NCI-H1092 treated with DMSO at 0.1 percent for 48 hours (cell line): ENCODE measurements at places on chromosomes 12 and 14.

GRCh38 chr12:108727868-108728735, 3.2 kb downstream of the CORO1C start:
- DNase-seq, result no peak

DNA sequence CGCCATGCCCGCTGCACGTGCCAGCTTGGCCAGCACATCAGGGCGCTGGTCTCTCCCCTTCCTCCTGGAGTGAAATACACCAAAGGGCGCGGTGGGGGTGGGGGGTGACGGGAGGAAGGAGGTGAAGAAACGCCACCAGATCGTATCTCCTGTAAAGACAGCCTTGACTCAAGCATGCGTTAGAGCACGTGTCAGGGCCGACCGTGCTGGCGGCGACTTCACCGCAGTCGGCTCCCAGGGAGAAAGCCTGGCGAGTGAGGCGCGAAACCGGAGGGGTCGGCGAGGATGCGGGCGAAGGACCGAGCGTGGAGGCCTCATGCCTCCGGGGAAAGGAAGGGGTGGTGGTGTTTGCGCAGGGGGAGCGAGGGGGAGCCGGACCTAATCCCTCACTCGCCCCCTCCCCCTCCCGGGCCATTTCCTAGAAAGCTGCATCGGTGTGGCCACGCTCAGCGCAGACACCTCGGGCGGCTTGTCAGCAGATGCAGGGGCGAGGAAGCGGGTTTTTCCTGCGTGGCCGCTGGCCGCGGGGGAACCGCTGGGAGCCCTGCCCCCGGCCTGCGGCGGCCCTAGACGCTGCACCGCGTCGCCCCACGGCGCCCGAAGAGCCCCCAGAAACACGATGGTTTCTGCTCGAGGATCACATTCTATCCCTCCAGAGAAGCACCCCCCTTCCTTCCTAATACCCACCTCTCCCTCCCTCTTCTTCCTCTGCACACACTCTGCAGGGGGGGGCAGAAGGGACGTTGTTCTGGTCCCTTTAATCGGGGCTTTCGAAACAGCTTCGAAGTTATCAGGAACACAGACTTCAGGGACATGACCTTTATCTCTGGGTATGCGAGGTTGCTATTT, 914 bp upstream of the CCND2 start:
- DNase-seq, result no peak

DNA sequence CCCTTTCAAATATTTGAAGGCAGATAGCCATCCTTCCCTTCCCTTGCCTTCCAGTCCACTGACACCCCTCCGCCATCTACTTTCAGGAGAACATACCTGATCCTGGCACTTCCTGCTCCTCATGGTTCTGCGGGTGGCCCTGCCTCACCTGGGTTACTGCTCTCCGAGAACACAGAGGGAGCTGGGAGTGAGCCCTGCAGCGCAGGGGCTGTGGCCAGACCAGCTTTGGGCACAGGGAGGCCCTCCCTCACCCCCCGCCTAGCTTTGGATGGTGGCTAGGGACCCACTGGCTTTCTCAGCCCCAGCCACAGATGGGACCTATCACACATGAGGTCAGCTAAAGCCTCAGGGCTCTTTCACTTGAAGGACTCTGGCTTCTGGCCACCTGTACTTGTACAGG, 12.4 kb downstream of the IQSEC3 start:
- DNase-seq, result no peak

DNA sequence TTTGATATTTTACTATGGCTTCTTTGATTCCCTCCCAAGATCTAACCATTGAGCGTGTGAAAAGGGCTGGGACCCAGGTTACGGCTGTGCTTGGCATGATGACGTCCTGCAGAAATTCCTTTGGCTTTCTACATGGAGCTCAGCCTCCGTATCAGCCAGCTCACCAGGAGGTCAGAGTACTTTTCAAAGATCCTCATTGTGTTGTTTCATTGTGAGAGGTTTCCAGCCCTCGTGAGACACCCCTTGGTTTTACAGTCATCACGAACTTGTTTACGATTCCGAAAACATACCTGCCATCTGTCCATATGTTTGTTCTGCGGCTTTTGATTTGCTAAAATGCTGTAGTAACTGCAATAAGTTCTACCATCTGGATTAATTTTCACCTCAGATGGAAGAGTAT, 453.1 kb downstream of the TMEM121 start:
- peak; percentile 4 for DNase-seq

DNA sequence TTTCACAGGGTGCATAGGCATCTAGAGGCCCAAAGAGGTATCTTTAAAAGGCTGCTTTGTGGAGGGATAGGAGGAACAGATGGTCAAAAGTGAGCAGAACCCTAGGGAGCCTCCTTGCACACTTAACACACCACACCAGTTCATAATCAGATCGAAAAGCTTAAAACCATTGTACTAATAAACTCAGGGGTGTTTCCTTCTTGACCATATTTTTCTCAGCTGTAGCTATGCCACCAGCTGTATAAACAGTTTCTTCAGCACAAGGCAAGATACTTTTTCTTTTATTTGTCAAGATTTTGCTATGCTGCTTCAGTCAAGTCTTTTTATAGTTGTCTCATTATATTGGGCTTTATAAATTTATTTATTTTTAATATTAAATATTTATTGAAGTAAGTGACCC, 88.7 kb downstream of the RIC8B start:
- no peak for DNase-seq

- peak; percentile 0 for DNase-seq
Observed at GRCh38 chr12:90245391-90245790, 536.8 kb upstream of the ATP2B1 start.

DNA sequence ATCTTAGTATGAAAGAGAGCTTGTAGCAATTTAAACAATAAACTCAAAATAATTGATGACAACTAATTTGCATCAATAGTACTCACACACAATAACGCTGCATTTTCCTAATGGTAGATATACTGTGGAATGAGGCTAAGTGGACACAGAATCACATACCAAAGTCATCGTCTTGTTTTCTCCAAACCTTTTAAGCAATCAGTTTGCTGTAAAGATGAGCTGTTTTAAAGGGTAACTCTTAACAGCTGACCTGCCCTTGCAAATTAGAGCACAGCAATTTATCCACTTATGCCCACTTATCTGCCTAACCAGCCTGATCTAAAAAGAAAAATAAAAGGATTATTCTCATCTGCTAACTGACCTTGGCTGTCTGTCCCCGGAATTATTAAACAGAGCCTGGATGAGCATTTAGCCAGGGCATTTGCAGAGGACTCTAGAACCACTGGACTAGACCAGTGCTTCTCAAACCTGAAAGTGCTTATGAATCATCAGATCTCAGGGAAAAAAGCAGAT, 174.3 kb upstream of the BCL2L14 start:
- peak; percentile 44 for DNase-seq

- DNase-seq, result no peak
Observed at GRCh38 chr12:31702047-31702446, 26.8 kb downstream of the AMN1 start.

DNA sequence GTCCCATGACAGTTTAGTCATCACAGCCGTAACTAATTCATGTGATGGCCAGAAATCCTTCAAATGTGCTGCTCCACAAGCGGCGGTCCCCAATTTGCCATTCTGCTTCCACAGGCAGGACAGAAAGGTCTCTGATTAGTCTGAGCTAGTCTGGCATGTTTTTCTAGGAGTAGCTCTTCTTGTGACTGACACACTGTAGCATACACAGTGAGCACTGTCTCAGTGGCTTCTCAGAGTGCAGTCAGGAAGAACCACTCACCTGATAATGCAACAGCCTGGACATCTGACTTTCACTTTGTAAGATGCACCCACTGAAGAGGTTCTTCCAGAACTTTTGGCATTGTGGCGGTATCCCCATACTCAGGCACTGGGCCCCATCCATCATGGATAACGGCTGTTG, 1266.2 kb downstream of the TMEM121 start:
- DNase-seq, result no peak

- DNase-seq, result no peak
Observed at GRCh38 chr14:99454246-99454645, 26.4 kb downstream of the SETD3 start.
